ENCODE measurements at places on chromosomes 5 and 9. TPM values are rescaled to one million over a fixed set of nuclear protein-coding genes. Genes with fewer than 3 reads are reported as not detected.

PCDHA13 gene
- total RNA-seq = 3.3 TPM

SIT1 gene
- total RNA-seq = 2.4 TPM

FUT7 gene
- total RNA-seq = not detected

SLC6A3 gene
- not detected for total RNA-seq

OR13C4 gene
- total RNA-seq = not detected

RASGEF1C gene
- not detected for total RNA-seq

PCAT7 gene
- 1.8 TPM for total RNA-seq

OSMR gene
- 25.6 TPM for total RNA-seq

PGM5 gene
- total RNA-seq = 30.5 TPM

SPAAR gene
- not detected for total RNA-seq

DBN1 gene
- total RNA-seq = 27.8 TPM

MYOZ3 gene
- 0.54 TPM for total RNA-seq

DEPDC1B gene
- total RNA-seq = 10.7 TPM

KCNN2 gene
- not detected for total RNA-seq

- no peak for DNase-seq
Measured at GRCh38 chr9:103734471-103734870, 359.6 kb upstream of the SMC2 start.

DNA sequence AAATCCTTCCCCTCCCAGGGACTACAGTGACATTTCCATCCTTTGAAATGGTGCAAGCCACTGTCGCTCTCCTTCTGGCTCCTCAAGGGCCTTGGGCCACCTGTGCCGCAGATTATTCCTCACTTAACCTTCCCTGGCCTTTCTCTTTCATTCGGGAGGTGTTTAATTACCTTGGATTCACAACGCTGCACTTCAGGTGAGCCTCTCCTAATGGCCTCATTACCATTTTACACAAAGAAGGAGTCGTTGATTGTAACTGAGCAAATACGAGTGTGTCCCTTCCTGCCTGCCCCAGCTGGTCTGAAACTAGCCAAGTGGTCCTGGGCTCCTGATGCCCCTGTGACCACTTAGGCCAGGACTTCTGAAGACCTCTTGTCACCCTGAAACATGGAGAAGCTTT is 205.0 kb downstream of the CRB2 start:
- no peak for DNase-seq

- no peak for DNase-seq
Measured at GRCh38 chr9:123070198-123070597, 36.7 kb downstream of the GPR21 start.

GRCh38 chr9:94298949-94299599 is 29.4 kb downstream of the NUTM2F start:
- DNase-seq = no peak

GRCh38 chr9:132267660-132268059 is 87.1 kb downstream of the SETX start:
- no peak for DNase-seq

- DNase-seq = no peak
Measured at GRCh38 chr5:58077416-58077815, 382.5 kb downstream of the PLK2 start.

DNA sequence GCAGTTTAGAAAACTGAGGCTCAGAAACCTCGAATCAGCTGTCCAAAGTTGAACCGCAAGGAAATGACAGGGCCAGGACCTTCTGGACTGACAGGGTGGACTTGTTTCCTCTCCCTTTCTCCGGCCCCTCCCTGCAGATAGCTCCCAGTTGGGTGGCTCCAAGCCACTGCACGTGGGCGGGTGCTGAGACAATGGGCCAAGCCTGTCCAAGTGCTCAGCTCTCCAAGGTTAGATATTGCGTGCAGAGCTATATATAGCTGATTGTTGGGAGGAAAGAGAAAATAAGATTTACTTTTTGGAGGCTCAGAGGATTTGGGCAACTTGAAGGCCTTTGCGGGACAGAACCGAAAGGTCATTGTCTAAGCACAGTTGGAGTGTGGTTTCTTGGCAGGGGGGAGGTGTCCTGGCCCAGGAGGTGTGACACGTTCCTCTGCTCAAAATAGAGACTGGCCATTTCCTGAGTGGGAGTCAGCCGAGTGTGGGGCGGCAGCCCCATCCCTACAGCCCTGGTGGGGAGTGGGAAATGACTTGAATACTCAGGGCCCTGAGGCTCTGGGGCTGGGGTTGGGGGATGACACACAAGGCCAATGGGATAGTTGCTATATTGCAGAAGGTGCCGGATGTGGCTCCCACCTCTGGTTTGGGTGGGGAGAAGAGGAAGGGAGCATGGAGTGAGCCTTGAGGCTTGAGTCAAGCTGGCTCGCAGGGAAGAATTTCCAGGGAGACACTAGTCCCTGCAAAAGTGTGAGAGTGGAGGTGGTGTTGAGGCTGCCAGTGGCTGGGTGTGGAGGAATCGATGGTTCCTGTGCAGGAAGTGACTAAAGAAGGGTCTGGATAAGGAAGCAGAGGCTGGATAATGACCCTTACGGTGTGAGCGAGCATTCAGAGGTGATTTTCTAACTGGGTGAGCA is 44.4 kb upstream of the SMAD5 start:
- DNase-seq = peak; percentile 67

DNA sequence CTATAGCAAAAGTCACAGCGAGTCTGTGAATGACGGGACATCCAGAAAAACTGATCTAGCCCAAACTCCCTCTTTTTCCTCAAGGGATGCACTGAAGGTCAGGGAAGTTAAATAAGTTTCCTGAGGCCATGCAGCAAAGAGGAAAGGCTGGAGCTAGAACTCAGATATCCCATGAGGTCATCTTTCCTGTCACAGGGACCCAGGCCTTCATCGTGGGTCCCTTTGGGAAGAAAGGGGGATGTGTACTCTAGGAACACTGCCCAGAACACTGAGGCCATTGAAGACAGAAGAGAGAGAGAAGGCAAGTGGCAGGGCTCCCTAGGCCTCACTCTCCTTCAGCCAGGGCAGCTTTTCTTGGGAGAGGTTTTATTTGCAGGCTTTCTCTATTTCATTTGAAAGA is 182.0 kb downstream of the EBF1 start:
- no peak for DNase-seq

DNA sequence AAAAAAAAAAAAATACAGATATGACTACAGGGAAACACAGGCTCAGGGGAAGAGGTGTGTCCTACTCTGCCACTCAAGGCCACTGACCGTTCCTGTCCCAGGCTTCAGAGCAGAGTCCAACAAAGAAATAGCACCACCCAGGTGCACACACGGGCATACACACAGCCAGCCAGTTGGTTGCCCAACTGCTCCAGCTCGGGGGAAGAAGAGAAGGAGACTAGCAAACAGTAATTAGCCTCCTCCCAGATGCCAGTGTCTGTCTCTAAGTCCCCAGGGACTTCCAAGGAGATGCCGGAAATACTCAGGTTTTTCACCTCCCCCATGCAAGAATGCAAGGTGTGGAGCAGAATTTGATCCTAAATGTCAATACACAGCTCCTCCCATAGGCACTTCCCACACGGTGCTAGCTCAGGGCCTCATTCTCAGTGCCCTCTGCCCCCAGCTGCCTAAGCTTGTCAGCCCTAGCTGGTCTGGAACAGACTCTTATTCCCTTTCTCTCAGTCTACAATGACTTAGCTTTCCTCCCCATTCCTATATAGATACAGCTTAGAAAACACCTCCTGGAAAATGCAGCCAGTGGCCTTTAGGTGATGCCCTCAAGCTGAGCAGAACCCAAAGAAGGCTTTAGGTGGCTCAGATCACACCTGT is 1.7 kb downstream of the MYORG start:
- DNase-seq = no peak

DNA sequence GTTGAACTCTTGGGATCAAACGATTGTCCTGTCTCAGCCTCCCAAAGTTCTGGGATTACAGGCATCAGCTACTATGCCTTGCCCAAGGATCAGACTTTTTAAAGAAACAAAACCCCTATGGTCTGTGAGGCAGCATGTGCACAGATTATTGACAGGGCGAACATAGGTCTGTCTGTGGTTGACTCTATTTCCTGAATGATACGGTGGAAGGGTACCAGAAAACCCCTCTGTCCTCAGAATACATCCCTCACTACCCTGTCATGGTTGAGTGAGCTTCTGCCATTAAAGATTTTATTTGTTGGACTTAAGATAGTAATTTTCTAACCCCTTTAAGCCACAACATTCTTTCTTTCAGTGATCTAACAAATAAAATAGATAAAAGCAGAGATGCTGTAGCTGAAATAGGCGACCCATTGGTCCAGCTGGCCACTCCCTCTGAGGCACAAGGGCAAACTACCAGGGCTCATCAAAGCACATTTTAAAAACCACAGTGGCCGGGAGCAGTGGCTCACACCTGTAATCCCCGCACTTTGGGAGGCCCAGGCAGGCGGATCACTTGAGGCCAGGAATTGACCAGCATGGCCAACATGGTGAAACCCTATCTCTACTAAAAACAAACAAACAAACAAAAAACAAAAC is 84.9 kb upstream of the ANKRD55 start:
- no peak for DNase-seq

DNA sequence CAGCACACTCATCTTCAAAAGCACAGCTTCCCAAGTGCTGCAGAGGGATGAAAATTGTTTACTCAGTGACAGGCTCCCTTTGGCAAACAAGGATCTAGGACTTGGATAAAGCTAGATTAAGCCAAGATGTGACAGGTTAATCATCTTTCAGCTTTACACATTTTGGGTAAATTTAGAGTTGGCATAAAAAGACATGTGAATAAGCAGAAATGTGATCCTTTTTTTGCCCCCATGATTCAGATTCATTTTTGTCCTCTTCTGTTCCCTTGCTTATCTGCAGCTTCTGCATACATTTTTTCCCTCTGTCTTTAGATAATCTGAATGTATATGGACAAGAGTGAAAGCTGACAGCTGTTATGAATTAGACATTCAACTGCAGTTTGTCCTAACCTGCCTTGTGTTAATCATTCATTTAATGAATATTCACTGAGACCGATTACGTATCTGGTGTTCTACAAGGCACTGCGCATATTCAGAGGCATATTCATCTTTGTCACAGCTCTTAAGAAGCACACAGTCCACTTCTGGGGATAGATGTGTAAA is 19.6 kb downstream of the ADAMTSL1 start:
- no peak for DNase-seq

DNA sequence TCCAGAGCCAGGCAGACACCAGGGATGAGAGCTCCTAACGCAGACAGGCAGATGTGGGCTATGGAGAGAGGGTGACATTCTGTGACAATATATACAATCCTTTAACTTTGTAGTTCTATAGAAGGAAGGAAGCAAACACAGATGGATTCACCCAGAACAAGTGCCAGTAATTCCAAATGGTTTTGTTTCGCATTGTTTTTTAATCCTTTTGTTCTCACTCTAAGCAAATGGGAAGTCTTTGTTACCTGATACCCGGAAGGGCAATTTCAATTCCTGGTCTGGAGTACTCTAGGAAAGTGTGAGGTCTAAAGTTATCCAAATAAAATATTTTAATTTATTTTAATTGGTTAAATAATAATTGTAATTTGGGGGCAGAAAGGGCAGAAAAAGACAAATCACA is 2.5 kb downstream of the FRMD3 start:
- no peak for DNase-seq

- no peak for DNase-seq
Measured at GRCh38 chr5:178535299-178536175, 54.7 kb downstream of the COL23A1 start.

- DNase-seq = no peak
Measured at GRCh38 chr5:112869948-112870347, 8.9 kb downstream of the SRP19 start.

GRCh38 chr5:6356578-6357164 is 21.7 kb downstream of the MED10 start:
- no peak for DNase-seq

DNA sequence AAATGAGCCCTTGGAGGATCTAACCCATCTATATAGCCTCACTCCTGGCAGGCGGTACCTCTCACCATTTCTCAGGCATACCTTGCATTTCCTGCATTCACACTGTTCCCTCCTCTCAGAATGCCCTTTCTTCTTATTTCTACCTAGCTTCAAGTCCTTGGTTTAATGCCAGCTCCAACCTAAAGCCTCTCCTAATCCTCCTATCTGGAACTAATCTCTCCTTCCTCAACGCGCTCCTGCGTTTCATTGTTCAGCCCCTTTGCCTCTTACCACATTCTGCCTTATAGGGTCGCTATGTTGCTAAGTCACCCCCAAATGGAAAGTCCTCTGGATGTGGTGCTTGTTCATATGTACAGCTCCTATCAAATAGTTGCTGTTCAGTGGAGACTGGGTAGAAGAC is 288.5 kb upstream of the TUT7 start:
- DNase-seq = no peak

DNA sequence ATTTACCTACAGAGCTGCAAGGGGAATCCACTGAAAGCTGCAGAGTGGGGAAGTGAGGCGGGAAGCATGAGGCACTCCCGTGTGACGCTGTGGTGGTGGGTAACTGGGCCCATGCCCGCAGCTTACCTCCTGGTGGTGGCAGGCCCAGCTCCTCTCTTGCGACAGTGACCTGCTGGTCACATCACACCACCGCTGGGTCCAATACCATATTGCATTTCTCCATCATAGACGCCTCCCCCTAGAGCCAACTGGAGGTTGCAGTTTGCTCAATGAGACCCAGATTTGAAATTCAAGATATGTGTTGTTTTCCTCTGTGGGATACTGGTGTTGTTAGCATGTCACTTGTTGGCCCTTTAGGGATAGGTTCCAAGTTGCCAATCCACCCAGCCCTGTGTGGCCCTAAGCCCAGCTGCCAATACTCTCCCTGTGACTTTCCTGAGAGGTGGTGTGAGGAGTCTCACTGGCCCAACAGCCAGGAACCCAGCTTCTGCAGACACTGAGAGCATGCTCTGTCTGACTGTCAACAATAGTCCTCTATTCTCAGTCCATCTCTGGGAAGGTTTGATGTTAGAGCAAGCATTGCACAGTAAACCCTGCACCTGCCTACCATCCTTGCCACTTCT is 428.3 kb downstream of the GADD45G start:
- no peak for DNase-seq

- no peak for DNase-seq
Measured at GRCh38 chr9:126372716-126373115, 46.1 kb downstream of the MVB12B start.

DNA sequence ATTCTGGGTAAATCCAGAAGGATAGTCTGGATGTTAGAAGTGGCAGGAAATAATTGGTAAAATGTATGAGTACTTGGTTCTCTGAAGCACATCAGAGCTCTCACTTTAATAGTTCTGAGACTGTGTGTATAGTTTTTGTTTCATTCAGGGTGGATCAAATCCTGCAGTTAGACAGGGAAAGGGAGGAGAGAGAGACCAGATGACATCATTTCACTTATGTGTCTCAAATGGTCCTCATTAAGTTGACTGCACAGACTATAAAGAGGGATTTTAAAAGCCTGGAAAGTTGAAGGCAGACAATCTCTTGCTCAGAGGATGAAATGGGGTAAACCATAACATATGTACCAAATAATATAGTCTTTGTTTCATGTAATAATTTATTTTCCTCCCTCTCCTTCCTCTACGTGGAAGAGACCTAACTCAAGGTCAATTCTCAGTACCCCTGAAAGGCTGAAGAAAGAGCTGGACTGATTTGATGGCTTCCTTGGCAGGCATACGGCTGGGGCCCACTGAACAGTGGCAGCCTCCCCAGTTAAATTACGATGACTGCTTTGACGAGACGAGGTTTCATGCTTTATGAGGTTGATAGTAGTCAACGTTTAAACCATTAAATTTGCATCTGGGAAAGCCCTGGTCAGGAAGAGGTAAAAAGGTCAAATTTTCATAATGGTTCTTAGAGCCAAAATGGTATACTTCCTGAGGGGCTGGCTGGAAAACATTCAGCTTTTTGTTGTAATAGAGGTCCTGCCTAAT is 395.1 kb upstream of the RPS23 start:
- DNase-seq = no peak

GRCh38 chr9:9004810-9005209 is 1205.2 kb upstream of the DMAC1 start:
- DNase-seq = no peak
